Fibroblast of gingiva (primary cell): ENCODE measurements at places on chromosomes 7 and 10.

DNA sequence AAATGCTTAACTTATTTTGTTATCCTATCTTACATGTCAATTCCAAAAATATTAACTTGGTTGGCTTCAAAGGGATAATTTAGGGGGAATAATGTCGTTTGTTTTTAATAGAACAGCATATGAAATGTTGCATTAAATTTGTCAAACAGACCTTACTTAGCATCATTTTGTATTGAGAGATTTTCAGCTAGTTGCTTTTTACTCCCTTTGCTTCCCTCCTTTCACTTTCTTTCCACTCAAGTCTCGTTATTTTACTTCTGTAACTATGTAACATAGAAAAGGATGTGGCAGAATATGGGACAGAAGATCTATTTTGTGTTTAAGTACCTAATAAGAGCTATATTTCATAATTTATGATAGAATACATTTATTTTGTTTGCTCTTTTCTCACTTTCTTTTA lies 2.6 kb downstream of the PHYHIPL start:
- DNase-seq, result no peak

DNA sequence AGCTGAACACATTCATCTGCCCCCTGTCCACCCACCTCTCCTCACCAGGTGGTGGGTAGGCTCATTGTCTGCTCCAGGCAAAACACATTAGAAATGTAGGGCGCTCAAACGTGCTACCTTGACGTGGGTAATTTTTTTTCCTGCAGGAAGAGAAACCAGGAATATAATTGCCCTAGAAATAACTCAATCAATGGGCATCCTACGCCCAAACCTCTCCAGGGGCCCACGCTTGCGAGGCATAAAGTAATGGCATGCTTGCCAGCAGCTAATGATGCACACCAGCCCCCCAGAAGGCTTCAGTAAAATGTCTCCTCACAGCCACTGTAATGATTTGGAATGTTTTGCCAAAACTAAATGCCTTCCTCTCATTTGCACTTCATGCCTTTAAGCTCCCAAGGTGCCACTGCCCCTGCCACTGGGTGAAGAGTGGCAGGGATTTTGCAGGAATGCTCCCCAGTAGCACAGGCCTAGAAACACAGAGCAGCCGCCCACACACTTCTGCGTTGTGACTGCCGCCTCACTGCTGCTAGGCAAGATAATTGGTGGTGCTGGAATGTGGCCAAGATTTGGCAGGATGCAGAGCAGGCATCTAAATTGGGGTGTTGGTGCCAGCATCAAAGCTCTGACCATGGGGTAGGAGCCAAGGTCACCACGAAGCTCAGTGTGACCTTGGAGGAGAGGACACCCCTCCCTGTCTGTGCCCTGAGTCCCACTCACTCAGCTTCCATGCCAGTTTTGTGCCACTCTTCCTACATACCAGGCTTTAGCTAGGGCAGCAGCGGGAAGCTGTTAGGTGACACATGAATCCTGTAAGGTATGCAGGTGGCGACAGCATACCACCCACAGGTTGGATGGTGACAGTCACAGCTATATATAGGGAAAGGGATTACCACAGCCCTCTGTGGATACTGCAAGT lies 48.7 kb upstream of the PPP1R3C start:
- DNase-seq, result no peak

DNA sequence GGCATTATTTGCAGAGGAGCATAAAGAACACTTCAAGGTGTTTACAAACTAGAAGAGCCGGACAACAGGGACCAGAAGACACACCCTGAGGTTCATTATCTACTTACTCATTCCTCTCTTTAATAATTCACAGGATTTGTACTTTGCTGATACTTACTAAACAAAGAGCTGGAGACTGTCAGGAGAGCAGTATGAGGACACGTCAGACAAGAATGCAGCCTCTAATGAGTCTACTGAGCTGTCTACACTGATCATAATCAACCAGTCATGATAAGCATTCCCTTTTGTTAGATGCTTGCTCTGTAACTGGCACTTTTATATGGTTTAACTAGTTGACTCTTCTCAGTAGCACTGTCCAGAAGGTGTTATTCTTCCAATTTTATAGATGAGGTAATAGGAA lies 243.3 kb upstream of the CDC14C start:
- no peak for DNase-seq

DNA sequence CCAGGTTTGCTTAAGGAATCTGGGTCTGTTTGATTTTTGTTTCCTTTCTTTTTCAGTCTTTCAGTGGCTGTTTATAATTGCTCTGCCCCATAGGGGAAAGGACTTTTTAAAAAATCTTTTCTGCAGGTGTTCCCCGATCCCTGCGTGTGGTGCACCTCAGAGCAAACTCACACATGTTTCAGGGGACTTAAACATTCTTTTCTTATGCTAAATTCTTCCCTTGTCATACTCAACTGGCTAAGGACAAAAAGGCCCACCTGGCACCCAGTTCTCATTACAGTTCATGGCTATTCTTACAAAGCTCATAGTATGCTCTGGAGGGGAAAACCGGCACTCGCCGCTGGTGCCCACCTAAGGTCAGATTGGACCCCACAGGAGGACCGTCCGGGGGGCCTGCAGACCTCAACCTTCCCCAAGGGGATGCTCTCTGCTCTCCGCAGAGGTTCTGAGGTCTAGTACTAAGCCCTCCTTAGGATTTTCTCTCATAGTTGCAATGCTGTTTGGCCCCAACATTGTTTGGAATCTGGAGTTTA lies 220.3 kb downstream of the HGF start:
- no peak for DNase-seq

- no peak for DNase-seq
Observed at GRCh38 chr10:120861178-120861855, 10.2 kb downstream of the WDR11 start.

GRCh38 chr10:28951484-28951883 lies 274.2 kb downstream of the BAMBI start:
- DNase-seq, result no peak

DNA sequence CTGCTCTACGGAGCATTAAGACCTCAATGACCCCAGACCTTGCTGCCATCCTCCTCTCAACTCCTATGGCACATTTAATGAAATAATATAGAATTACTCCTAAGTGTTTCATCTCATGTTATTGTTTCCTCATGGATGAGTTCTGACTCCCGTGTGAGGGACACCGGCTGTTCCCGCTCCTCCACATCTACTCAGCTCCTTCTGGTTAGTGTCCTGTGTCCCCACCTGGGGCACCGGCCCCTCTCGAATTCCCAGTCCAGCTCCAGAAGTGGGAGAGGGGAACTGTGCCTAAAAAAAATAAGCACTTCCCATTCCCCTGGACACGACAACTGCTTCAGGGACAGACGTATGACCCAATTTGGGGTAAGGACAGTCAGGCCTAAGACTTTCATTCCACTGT lies 58.3 kb downstream of the PIP4K2A start:
- no peak for DNase-seq

- DNase-seq, result no peak
Observed at GRCh38 chr10:8640301-8640700, 585.8 kb downstream of the GATA3 start.

DNA sequence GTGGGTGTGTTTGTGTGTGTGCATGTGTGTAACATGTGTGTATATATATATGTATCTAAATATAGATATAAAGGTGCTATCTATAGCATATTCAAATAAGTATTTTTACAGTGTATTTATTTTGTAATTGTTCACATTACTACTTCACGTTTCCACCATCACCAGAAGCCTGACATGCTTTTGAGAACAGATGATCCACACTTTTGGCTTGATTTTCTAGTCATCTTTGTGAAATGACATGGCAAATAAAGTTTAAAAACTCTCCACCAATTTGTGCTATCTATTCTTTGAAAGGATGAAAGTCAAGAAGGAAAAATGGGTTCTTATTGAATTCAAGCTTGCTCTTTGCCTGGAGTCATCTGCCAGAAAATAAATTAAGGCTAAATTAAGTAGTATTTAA lies 294.0 kb upstream of the AKR1E2 start:
- no peak for DNase-seq

GRCh38 chr10:49508249-49508648 lies 30.7 kb downstream of the ERCC6 start:
- no peak for DNase-seq

DNA sequence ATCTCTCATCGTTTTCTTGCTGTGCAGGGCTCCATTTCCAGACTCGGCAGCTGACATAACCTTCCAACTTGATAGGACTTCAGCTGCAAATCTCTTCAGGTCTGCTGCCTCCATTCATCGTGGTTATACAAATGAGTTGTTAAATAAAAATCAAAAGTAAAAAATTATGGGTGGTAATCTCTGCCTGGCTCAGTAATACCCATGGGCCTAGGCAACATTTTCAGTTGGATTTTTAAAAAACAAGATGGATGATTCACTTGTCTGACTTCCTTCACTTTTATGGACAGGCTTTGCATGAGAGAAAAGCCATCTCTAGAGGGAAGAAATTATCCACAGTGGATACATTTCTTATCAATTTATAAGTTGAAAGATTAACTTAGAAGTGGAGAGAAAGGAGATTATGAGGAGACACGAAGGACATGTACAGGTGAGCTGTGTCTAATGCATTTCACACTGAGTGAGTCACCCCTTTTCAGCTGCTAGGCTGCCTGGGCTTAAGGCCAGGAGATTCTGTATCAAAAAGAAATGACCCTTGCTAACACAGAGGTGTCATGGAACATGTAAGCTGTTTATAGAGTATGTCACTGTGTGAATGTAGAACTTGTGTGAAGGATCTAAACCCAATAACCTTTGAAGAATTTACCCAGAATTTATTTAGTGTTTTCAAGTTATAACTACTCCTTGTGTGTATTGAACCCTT lies 495.1 kb downstream of the AUTS2 start:
- no peak for DNase-seq

DNA sequence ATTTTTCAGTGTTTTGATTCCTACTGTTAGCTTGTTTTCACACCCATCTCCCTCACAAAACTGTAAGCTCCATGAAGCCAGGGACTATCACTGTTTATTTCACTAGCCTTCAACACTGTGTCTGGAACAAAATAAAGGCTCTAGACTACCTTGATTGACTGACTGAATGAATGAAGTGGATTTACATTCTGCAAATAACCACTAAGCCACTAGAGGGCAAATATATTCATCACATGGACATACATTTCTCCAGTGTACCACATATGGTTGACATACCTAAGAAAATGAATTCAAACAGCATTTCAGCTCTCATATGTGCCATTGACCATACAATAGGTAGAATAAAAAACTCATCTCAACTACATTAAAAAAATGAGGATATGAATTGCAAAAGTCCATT lies 185.9 kb downstream of the RAB11FIP2 start:
- DNase-seq, result no peak

GRCh38 chr7:38563741-38564140 lies 67.4 kb downstream of the AMPH start:
- no peak for DNase-seq

DNA sequence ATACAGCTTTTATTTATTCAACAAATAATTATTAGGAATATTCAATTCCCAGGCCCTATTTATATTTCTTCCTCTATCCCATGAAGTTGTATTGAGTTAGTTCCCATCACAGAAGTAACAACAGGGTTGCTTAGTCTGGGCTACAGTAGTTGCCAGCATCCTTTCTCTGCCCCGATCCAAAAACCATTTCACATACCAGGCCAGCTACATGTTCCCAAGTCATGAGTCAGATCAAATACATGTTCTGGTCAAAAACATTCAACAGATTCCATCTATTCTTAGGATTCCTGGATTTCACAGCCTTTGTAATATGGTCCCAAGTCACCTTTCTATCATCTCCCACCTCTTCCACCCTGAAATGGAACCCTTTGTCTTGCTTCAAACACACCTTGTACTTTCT lies 91.6 kb downstream of the RAB11FIP2 start:
- DNase-seq, result no peak

DNA sequence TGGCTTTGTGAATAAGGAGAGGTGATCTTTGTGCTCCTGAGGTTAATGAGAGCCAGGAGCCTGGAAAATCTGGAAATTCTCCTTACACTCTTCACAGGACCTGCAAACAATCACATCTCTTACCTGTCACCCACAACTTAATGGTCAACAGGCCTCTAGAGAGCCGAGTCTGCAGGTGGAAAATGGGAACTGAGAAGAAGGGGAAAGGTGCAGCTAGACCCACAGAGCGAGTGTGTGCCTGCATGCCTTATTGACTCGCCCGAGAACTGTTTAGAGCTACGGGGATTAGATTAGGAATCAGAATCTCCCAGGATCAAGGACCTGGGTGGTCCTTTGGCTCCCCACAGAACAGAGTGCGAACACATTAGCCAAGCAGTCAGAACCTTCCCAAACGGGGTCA lies 329.6 kb downstream of the PTEN start:
- DNase-seq, result no peak

DNA sequence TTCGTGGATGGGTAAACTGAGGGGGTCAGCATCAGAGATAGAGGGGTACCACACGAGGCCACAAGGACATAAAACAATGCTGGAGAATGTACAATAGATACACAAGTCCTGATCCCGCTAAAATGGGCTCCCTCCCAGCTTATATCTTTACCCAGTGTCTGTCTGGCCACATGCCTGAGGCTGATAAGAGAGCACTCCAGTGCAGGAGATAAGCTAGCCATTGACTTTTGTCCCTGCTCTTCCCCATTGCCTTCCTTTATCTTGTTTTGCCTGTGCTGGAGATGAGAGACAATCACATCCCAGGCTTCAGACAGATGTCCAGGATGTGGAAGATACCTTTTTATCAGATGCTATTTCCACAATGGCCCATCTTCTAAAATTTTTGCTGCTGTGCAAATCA lies 6.0 kb downstream of the GAD2 start:
- no peak for DNase-seq

- no peak for DNase-seq
Observed at GRCh38 chr7:129493555-129493954, 8.8 kb upstream of the SMKR1 start.

DNA sequence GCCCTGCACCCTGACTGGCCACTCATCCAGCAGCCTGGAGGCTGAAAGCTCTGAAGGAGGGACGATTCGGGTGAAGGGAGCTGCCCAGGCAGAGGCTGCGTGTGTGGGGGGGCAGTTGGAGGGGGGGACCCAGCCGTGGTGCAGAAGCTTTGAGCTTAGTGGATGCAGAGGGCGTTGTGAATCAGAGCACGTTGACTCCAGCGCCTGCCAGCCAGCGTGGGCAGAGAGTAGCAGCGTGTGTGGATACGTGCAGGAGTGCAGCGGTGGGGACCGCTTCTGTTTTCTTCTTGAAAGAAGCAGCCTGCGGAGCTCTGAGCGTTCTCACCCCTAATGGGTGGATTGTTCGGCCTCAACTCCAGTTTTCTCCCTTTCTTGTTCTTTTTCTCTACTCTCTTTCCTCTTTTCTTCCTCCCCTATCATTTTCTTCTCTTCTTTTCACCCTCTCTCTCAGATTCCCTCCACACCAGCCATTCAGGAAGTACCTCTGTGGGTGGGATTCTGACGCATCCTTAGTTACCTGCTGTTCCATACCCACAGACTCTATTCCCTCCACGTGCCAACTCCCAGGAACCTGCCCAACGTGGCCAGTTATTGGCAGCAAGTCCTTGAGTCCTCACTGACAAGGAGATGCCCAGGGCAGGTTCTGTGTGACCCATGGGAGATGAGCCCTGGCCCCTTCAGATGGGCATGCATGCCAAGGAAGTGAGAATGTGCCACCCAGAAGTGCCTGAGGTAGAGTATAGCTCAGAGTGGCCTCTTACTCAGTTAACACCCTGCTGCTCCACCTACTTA lies 47.4 kb downstream of the SORCS3 start:
- no peak for DNase-seq

GRCh38 chr7:4207011-4207410 lies 475.1 kb upstream of the FOXK1 start:
- no peak for DNase-seq
